Activated T-helper 17 cell treated with anti-CD3 and anti-CD28 coated beads, Interleukin-2, amount 50 U/mL, for 72 hours (primary cell): ENCODE measurements at places on chromosomes 6 and 20.
A peak's percentile ranks its signal among the peaks of the same experiment; 100 is the strongest.

DNA sequence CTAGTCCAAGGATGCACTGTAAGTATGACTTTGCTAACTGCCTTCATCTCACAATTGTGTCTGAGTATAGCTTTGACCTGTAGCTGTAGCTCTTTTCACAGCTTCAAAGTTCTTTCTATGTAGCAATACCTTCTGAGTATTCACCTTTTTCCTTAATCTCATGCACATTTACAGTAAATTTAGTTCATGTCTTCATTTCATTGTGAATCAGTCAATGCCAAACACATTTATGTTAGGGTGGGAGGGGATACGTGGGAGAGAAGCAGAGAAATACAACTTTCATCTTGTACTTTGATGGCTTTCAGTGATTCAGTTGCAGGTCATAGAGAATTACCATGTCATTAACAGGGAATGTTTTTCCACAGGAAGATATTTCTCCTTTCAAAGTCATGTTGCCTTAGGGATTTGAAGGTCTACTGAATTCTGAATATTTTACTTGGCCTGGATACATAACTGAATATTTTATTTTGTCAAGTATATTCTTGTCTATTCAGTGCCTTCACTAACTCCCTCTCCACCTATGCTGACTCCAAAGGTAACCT is 119.2 kb downstream of the TINAG start:
- H3K4me1 ChIP-seq = no peaks in the 10 kb centered on the region
- H3K27me3 ChIP-seq = no peaks in the 10 kb centered on the region
- ATAC-seq = no peak
- H3K27ac ChIP-seq = no peak overlapping the region
- no peaks in the 10 kb centered on the region for H3K36me3 ChIP-seq

- no peaks in the 10 kb centered on the region for H3K36me3 ChIP-seq
- no peak overlapping the region for H3K4me3 ChIP-seq
- no peaks in the 10 kb centered on the region for H3K27me3 ChIP-seq
- ATAC-seq = no peak
- H3K4me1 ChIP-seq = no peaks in the 10 kb centered on the region
- no peak overlapping the region for H3K27ac ChIP-seq
Observed at GRCh38 chr6:77543601-77544000, 80.3 kb upstream of the HTR1B start.

- H3K27me3 ChIP-seq = no peaks in the 10 kb centered on the region
- H3K4me1 ChIP-seq = peaks cover 38% of the 10 kb centered on the region
- no peak overlapping the region for H3K4me3 ChIP-seq
- peaks cover 77% of the 10 kb centered on the region for H3K36me3 ChIP-seq
- H3K27ac ChIP-seq = no peak overlapping the region
Observed at GRCh38 chr6:106199998-106200397, 113.9 kb downstream of the PRDM1 start.

DNA sequence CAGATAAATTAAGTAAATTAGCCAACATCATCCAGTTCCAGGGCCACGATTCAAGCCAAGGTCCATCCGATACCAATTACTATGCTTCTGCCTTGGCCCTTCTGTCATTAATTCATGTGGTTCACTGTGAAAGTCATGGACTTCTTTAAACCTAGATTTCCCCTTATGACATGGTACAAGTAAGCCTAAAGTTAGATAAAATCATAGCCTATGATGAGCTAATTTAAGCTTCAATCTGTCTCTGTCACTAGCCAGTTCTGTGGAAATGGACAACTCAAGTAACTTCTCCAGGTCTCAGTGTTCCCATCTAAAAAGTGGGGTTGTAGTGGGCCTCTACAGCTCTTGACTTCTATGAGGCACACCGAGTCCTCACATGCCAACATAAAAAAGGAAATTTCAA is 225.5 kb upstream of the MARCKS start:
- no peaks in the 10 kb centered on the region for H3K27me3 ChIP-seq
- H3K36me3 ChIP-seq = no peaks in the 10 kb centered on the region
- H3K4me1 ChIP-seq = peaks cover 40% of the 10 kb centered on the region
- no peak for ATAC-seq
- peak overlapping the region; percentile 82 for H3K27ac ChIP-seq
- peak overlapping the region; percentile 64 for H3K4me3 ChIP-seq

DNA sequence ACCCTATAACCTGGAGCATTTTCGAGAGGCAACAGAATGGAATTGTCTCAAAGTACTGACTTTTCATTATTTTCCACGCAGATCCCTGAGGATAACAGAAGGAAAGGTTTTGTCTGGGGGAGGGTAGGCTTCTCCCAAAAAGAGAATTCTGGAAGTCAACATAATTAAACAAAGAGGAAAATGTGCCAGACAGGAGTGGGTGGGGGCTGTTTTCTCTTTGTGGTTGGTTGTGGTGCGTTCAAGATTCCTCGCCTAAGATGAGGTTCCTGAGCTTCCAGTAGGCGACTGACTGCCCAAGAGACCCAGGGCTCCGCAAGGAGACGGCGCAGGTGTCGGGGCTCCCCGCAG is 70.4 kb downstream of the SOX4 start:
- ATAC-seq = no peak
- no peaks in the 10 kb centered on the region for H3K4me1 ChIP-seq
- H3K4me3 ChIP-seq = no peak overlapping the region
- no peak overlapping the region for H3K27ac ChIP-seq
- H3K36me3 ChIP-seq = no peaks in the 10 kb centered on the region
- peaks cover 58% of the 10 kb centered on the region for H3K27me3 ChIP-seq

GRCh38 chr6:163600781-163601180 is 186.3 kb downstream of the QKI start:
- no peak overlapping the region for H3K27ac ChIP-seq
- no peaks in the 10 kb centered on the region for H3K36me3 ChIP-seq
- H3K4me3 ChIP-seq = no peak overlapping the region
- H3K27me3 ChIP-seq = no peaks in the 10 kb centered on the region

GRCh38 chr6:170288091-170288631 is 2.7 kb downstream of the DLL1 start:
- H3K27ac ChIP-seq = no peak overlapping the region
- peak overlapping the region; percentile 81 for H3K4me3 ChIP-seq
- peaks cover 18% of the 10 kb centered on the region for H3K4me1 ChIP-seq
- no peak for ATAC-seq
- peaks cover 6% of the 10 kb centered on the region for H3K36me3 ChIP-seq

GRCh38 chr6:99790679-99791078 is 184.0 kb downstream of the PRDM13 start:
- no peaks in the 10 kb centered on the region for H3K4me1 ChIP-seq
- no peaks in the 10 kb centered on the region for H3K36me3 ChIP-seq
- ATAC-seq = no peak
- no peak overlapping the region for H3K4me3 ChIP-seq
- H3K27ac ChIP-seq = no peak overlapping the region

GRCh38 chr6:125050663-125051318 is 88.6 kb downstream of the RNF217 start:
- no peak overlapping the region for H3K4me3 ChIP-seq
- H3K27me3 ChIP-seq = peaks cover 4% of the 10 kb centered on the region
- no peaks in the 10 kb centered on the region for H3K4me1 ChIP-seq
- no peaks in the 10 kb centered on the region for H3K36me3 ChIP-seq
- no peak overlapping the region for H3K27ac ChIP-seq

DNA sequence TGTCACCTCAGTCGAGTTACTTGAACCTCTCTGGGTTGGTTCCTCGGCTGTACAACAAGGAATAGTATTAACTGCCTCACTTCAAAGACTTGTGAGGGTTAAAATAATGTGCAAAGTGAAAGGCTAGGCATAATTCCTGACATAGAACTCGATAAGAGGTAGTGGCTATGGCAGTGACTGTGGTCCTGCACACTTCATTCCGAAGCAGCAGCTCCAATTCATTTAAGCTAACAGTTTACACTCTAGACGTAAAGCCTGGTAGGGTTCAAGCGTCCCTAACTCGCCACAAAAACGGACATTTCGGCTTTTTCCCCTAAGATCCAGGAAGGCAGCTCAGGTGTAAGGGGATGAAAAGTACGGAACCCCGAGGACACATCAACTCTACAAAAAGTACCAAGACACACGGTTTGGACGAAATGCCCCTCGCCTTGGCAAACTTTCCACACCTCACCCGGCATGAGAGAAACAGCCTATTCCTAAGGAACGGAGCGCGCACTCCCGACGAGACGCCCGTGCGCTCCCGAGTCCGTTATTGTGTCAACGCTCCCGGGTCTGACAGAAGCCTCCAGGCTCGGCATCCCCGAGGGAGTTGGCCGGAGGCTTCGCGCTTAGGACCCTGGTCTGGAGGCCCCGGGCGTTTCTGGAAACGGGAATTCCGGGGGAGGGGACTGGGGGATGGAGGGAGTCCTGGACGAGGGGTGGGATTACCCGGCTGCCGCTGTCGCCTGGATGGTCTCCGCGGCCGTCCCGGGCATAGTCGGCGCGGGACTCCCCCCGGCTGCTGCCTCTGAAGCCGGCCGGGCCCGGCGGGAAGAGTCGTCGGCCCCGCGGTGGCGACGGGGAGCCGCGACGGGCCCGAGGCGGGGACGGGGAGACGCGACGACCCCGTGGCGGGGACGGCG is 937 bp downstream of the ZNF318 start:
- peak overlapping the region; percentile 78 for H3K27ac ChIP-seq
- H3K36me3 ChIP-seq = peaks cover 20% of the 10 kb centered on the region

GRCh38 chr6:45057711-45058110 is 270.4 kb upstream of the RUNX2 start:
- no peaks in the 10 kb centered on the region for H3K36me3 ChIP-seq
- H3K27ac ChIP-seq = no peak overlapping the region
- ATAC-seq = no peak
- H3K27me3 ChIP-seq = no peaks in the 10 kb centered on the region
- peaks cover 10% of the 10 kb centered on the region for H3K4me1 ChIP-seq
- H3K4me3 ChIP-seq = no peak overlapping the region

- H3K27ac ChIP-seq = peak overlapping the region; percentile 26
- ATAC-seq = no peak
- no peaks in the 10 kb centered on the region for H3K27me3 ChIP-seq
- H3K4me3 ChIP-seq = no peak overlapping the region
Observed at GRCh38 chr6:5811997-5812396, 194.7 kb downstream of the NRN1 start.

GRCh38 chr20:63176034-63176426 is 39.9 kb downstream of the YTHDF1 start:
- H3K27me3 ChIP-seq = peaks cover 25% of the 10 kb centered on the region
- peaks cover 6% of the 10 kb centered on the region for H3K36me3 ChIP-seq
- peak overlapping the region; percentile 39 for H3K4me3 ChIP-seq
- no peak for ATAC-seq

DNA sequence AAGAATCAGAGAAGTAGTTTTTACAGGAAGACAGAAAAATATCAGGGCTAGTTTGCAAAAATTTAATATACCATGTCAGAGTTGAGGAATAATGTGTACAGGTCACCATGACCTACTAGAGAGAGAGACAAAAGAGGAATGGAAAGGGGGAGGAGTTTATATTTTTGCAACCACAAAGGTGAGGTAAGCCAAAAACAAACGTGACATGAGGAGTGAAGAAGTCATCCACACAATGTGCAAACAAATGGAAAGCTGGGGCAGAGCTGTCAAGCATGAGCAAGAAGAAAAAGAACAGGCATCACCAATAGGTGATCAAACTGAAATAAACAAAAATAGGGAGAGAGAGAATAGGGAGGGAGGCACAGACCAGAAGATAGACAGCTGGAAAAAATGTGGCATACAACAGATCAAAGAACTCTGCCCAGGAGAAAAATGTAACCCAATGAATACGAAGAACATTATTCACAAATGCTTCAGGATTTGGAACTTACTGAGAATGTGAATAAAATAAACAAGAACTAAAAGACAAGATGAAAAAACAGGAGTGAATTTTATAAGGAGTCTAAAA is 15.5 kb downstream of the RARS2 start:
- peaks cover 78% of the 10 kb centered on the region for H3K36me3 ChIP-seq
- peak; percentile 45 for ATAC-seq
- H3K27me3 ChIP-seq = no peaks in the 10 kb centered on the region
- peaks cover 35% of the 10 kb centered on the region for H3K4me1 ChIP-seq
- H3K4me3 ChIP-seq = peak overlapping the region; percentile 45

DNA sequence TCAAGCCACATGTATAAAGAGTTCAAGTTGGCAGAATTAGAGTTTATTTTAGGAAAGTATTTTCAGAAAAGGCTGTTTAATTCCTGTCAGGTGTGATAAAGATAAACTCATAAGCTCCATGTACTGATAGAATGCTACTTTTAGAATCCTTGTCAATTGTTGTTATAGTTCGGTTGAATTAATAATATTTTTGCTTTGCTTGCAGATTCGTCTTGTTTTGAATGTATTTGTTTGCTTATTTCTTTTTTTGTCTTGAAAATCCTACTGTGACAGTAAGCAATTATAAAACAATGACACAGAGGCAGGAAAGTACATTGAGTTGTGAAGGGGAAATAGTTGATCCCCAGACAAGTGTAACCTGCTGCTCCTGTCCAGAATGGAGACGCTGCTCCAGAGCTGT is 333.9 kb upstream of the PLCB4 start:
- H3K36me3 ChIP-seq = peaks cover 9% of the 10 kb centered on the region
- H3K4me3 ChIP-seq = no peak overlapping the region
- ATAC-seq = no peak
- H3K4me1 ChIP-seq = no peaks in the 10 kb centered on the region
- no peak overlapping the region for H3K27ac ChIP-seq

DNA sequence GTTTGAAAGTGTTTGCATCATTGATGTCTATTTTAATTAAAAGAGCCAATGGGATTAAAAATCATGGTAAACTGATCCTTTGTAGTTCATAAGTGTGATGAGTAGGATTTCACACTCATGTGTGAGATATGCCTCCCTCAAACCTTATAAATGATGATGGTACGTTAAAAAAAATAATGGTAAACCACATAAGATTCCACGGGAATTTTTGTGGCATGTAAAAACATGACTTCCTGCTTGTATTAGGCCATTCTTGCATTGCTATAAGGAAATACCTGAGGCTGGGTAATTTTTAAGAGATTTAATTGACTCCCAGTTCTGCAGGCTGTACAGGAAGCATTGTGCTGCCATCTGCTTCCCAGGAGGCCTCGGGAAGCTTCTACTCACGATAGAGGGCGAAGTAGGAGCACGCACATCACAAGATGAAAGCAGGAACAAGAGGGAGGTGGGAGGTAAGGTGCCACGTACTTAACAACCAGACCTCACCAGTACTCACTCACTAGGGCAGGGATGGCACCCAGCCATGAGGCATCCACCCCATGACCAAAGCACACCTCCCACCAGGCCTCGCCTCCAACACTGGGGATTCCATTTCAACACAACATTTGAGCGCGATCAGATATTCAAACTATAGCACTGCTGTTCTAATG is 187.6 kb upstream of the QKI start:
- H3K4me3 ChIP-seq = no peak overlapping the region
- no peak overlapping the region for H3K27ac ChIP-seq
- H3K4me1 ChIP-seq = no peaks in the 10 kb centered on the region
- no peaks in the 10 kb centered on the region for H3K36me3 ChIP-seq
- no peak for ATAC-seq
